ENCODE measurements at places on chromosomes 2 and 18.

DNA sequence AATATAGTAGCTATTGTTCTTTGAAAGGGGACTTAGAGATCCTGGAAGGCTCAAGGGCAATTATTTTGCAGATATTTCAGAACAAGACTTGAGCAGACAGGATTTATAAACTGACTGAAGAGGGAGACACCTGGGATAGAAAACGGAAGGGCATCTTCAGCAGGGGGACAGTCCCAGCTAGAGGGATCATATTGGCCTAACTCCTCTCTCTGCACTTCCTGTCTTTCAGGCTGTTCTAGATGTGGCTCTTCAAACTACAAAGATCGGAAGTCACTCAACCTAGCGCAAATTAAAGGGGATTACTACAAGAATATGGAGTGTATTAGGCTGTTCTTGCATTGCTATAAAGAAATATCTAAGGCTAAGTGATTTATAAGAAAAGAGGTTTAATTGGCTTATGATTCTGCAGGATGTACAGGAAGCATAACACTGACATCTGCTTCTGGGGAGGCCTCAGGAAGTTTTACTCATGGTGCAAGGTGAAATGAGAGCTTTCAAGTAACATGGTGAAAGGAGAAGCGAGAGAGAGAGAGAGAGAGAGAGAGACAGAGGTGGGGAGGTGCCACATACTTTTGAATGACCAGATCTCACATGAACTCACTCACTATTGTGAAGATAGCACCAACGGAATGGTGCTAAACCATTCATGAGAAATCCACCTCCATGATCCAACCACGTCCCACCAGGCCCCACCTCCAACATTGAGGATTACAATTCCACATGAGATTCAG lies 5.3 kb upstream of the CTIF start:
- peaks cover 2% of the 10 kb centered on the region for H3K4me1 ChIP-seq
- H3K27ac ChIP-seq: no peak overlapping the region
- H3K4me3 ChIP-seq: no peak overlapping the region
- no peak for DNase-seq

- DNase-seq: no peak
- no peaks in the 10 kb centered on the region for H3K36me3 ChIP-seq
- no peak overlapping the region for H3K27ac ChIP-seq
- H3K27me3 ChIP-seq: no peaks in the 10 kb centered on the region
- peaks cover 3% of the 10 kb centered on the region for H3K4me1 ChIP-seq
Measured at GRCh38 chr2:189506514-189506976, 65.3 kb downstream of the WDR75 start.

DNA sequence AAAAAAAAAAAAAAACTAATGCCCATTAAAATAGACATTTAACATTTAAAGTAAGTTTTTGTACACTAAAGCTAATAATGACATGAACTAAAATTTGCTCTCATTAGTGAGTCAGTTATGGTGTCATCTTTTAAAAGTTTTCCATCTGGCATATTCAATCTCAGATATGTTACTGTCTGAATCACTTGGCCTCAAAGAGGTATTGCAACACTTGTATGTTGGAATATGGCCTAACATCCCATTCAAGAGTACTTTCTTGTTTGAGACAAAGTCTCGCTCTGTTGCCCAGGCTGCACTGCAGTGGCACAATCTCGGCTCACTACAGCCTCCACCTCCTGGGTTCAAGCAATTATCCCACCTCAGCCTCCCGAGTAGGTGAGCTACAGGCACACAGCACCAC lies 169.7 kb downstream of the TMEM163 start:
- H3K27me3 ChIP-seq: no peaks in the 10 kb centered on the region
- H3K36me3 ChIP-seq: no peaks in the 10 kb centered on the region
- no peaks in the 10 kb centered on the region for H3K4me1 ChIP-seq
- H3K27ac ChIP-seq: no peak overlapping the region
- H3K4me3 ChIP-seq: no peak overlapping the region
- DNase-seq: no peak

- DNase-seq: no peak
- no peaks in the 10 kb centered on the region for H3K36me3 ChIP-seq
- no peaks in the 10 kb centered on the region for H3K4me1 ChIP-seq
- H3K4me3 ChIP-seq: no peak overlapping the region
- H3K27ac ChIP-seq: no peak overlapping the region
Measured at GRCh38 chr2:120867290-120868241, 131.9 kb downstream of the GLI2 start.

DNA sequence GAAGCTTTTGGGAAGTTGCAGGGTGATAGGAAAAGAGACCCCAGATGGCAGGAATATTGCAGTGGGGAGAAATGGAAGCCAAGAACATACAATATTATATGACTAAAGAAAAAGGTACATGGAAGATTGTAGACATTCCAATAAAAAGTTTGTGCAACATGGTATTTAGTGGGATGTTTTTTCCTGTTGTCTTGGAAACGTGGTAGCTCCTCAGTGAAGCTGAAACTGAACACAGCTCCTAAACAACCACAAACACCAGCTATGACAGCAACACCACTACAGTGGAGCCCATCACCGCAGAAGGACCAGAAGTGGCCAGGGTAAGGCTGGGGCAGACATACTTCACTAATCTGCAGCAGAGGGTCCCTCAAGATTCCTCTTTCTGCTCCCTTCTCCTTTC lies 246.8 kb downstream of the CDH20 start:
- H3K4me3 ChIP-seq: no peak overlapping the region
- peaks cover 3% of the 10 kb centered on the region for H3K27me3 ChIP-seq
- no peak for DNase-seq
- H3K4me1 ChIP-seq: no peaks in the 10 kb centered on the region
- H3K27ac ChIP-seq: no peak overlapping the region

DNA sequence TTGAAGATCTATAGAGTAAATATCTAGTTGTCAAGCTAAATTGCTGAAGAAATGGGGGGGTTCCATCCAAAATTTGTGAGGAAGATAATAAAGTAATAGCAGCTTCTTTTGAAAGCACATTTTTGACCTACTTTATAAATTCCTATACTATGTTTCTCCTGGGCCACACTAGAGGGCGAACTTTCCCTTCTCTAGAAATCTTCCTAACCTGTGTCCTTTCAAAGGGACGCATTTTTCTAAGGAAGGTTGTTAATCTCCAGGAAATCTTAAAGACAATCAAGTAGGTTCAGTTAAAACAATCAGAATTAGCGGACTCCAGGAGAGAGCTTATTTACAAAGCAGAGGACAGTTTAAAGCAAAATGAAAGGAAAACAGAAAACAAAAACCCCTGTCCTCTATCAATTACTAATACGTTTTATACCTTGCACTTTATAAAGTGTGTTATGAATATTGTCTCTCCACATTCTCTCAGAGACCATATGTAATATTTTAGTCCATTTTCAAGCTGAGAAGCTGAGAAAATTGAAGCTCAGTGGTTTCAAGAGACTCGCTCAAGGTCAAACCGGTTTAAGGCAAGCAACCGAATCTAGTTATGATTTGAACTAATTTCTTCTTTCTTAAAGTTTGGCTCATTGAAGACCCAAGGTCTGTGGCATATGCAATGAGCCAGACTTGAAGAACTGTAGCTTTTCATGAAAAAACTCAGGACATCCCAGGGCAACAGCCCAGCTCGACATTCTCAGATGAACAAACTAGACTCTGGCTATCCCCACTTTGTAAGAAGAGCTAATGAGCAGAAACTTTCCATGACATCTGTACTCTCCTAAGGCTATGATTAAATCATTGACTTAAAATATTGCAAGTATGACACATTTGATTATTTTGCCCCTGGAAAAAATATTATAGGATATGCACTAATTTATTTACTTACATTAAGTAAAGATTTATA lies 273.6 kb downstream of the PAX3 start:
- DNase-seq: no peak
- H3K27me3 ChIP-seq: no peaks in the 10 kb centered on the region
- no peaks in the 10 kb centered on the region for H3K4me1 ChIP-seq
- H3K36me3 ChIP-seq: no peaks in the 10 kb centered on the region
- H3K27ac ChIP-seq: no peak overlapping the region

GRCh38 chr2:46058140-46058539 lies 239.1 kb upstream of the EPAS1 start:
- no peak overlapping the region for H3K4me3 ChIP-seq
- no peak overlapping the region for H3K27ac ChIP-seq
- H3K36me3 ChIP-seq: no peaks in the 10 kb centered on the region
- no peaks in the 10 kb centered on the region for H3K27me3 ChIP-seq
- H3K4me1 ChIP-seq: no peaks in the 10 kb centered on the region

DNA sequence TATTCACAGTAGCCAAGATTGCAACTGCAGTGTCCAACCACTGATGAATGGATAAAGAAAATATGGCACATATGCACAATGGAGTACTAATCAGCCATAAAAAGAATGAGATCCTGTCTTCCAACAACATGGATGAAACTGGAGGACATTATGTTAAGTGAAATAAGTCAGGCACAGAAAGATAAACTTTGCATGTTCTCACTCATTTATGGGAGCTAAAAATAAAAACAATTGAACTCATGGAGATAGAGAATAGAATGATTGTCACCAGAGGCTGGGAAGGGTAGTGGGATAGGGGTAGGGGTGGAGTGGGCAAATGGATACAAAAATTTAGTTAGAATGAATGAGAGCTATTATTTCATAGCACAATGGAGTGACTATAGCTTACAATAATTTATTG lies 305.5 kb upstream of the ETAA1 start:
- H3K27ac ChIP-seq: no peak overlapping the region
- H3K36me3 ChIP-seq: no peaks in the 10 kb centered on the region
- no peaks in the 10 kb centered on the region for H3K27me3 ChIP-seq
- H3K4me3 ChIP-seq: no peak overlapping the region
